Suppressor macrophage (primary cell): ENCODE measurements at places on chromosomes 5 and 9.

DNA sequence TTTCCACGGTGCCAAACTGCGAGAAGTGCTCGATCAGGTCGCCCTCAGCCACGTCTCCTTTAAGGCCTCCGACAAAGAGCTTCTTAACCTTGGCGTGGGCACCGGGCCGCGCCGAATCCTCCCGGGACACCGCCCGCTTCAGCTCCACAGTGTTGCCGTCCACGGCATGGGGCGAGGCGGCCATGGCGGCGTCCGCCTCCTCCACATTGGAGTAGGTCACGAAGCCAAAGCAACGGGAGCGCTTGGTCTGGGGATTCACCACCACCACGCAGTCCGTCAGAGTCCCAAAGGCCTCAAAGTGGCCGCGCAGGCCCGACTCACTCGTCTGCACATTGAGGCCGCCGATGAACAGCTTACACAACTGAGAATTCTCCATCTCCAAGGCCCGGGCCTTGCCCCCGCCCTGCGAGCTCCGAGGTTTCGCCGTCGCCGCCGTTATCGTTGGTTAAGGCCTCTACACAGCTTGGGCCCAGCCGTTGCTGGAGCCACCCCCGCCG lies 424 bp downstream of the HNRNPA0 start:
- peak; percentile 42 for DNase-seq

DNA sequence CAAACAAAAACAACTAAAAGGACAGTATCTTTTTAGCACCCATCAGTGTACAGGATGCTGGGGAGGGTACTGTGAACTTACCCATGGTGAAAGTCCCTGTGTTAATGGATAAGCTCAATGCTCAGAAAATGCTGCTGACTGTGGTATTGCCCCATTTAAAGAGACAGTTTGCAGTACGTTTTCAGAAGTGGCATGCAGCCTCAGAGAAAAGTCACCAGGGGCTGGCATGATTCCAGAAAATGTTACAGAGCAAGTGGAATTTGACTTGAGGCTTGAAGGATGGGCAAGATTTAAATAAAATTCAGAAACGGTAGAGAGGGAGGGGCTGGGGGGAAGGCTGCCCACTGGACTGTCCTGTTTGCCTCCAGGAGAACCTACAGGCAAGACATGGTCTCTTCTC lies 7.2 kb downstream of the S1PR3 start:
- DNase-seq, result no peak

GRCh38 chr5:16179936-16180788 lies 571 bp upstream of the MARCHF11 start:
- DNase-seq, result no peak

DNA sequence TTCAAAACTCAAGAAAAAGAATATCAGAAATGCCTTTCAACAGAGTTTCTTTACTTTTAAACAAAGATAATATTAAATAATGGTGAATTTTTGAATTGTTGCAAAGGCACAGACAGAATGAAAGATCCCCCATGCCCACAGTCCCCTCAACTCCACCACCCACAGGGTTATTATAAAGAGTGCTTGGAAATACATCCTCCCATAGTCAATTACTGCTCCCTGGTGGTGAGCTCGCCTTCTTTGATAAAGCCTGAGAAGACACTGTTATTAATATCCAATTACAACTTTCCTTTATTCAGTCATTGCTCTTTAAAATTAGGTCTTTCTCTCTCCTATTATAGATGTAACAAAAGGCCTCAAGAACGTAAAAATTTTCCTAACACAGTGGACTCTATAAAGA lies 490.2 kb upstream of the RORB start:
- no peak for DNase-seq

- no peak for DNase-seq
Measured at GRCh38 chr5:57494104-57495098, 11.8 kb upstream of the ACTBL2 start.

- DNase-seq, result peak; percentile 84
Measured at GRCh38 chr5:172680921-172681320, 39.9 kb downstream of the NEURL1B start.
